ENCODE measurements at places on chromosomes 1 and 21. TPM values are rescaled to one million over a fixed set of nuclear protein-coding genes. Genes with fewer than 3 reads are reported as not detected.

Gene ERICH3
- total RNA-seq: not detected

Gene KRTAP21-2
- not detected for total RNA-seq

Gene AGT
- total RNA-seq: 0.12 TPM

DNA sequence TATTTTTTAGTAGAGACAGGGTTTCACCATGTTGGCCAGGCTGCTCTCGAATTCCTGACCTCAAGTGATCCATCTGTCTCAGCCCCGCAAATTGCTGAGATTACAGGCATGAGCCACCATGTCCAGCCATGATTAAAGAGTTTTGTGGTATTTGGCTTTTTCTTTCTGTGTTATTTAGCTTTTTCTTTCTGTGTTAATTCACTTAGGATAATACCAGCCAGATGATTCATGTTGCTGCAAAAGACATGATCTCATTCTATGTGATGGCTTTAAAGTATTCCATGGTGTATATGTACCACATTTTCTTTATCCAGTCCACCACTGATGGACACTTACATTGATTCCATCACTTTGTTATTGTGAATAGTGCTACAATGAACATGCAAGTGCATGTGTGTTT is 1135.2 kb downstream of the AMY1C start:
- H3K36me3 ChIP-seq: no peaks in the 10 kb centered on the region
- H3K4me3 ChIP-seq: no peak overlapping the region
- no peaks in the 10 kb centered on the region for H3K4me1 ChIP-seq
- no peak overlapping the region for H3K27ac ChIP-seq
- H3K27me3 ChIP-seq: no peaks in the 10 kb centered on the region

DNA sequence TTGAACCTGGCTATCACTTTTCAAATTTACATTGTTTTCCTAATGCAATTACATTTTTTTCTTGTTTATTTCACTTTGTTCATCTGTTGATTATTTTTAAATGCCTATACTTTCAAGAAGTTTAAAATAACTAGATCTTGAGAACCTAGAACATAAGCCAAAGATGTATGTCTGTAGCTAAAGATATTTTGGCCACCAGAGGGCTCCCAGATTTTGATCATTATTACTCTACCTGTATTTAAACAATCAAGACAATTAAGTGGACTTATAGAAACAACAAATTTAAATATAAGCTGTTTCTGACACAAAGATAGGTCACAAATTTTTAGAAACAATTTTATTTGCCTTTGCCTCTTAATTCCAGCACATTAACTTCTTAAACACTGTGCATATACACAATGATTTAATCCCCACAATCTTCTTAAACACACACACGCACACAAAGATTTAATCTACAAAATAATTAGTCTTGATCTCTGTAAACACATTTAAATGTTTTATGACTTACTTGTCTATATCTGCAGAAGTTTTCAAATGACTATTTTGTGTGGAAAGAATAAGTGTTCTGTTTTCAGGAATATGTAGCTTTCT is 380.0 kb downstream of the DSCAM start:
- DNase-seq: peak; percentile 23
- H3K4me1 ChIP-seq: peaks cover 22% of the 10 kb centered on the region
- H3K4me3 ChIP-seq: no peak overlapping the region
- no peaks in the 10 kb centered on the region for H3K36me3 ChIP-seq

DNA sequence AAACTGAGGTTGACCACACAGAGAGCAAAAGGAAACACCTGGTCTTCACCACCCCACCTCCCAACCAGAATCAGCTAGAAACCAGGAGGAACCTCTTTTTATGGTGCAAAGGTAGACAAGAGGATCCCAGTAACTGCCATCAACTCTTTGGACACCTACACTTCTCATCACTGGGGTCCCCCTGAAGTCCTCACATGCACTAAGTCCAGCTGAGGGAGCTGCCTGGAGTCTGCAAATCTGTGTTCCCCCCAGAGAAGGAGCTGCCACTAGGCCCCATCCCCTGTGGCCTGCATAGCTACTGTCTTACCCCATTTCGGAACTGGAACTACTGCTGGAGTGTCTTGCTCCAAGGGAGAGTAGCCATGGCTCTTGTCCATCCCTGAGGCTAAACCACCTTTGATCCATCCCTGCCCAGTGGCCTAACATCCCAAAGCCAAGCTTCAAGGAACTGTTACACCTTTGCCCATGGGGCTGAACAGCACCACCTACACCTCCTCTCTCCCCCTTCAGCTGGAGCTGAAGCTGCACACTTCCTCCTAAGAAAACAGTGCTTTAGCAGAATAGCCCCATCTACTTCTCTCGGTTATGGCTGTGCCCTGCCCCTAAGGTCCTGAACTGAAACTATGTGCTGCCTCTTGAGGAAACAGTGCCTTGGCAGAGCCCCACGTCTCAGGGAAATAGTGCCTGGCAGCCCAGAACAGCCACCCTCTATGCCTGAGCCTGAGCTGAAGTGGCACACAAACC is 85.4 kb upstream of the CD53 start:
- H3K4me1 ChIP-seq: no peaks in the 10 kb centered on the region
- no peak overlapping the region for H3K4me3 ChIP-seq
- H3K36me3 ChIP-seq: no peaks in the 10 kb centered on the region
- no peak for DNase-seq

DNA sequence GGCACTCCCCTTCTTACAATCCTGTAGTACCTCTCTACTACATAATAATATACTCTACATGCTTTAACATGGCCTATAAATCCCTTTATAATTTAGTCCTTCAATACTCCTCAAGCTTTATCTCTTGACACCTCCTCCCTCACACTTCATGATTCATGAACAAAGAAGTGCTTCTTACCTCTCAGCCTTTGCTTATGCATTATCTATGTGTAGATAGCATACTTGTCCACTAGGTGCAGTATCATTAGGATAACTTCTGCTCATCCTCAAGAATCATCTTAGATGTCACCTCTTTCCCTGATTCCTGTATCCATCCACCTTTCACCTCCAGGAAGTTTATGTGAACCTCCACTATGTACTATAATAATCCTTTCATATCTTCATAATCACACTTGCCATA is 74.4 kb downstream of the COL24A1 start:
- H3K27ac ChIP-seq: no peak overlapping the region
- DNase-seq: no peak
- peaks cover 18% of the 10 kb centered on the region for H3K4me1 ChIP-seq
- no peaks in the 10 kb centered on the region for H3K36me3 ChIP-seq
- H3K27me3 ChIP-seq: peaks cover 2% of the 10 kb centered on the region
- no peak overlapping the region for H3K4me3 ChIP-seq

GRCh38 chr1:111515291-111516004 is 12.0 kb upstream of the ADORA3 start:
- no peaks in the 10 kb centered on the region for H3K36me3 ChIP-seq
- peak overlapping the region; percentile 83 for H3K4me3 ChIP-seq
- peak; percentile 52 for DNase-seq
- H3K27me3 ChIP-seq: peaks cover 2% of the 10 kb centered on the region

DNA sequence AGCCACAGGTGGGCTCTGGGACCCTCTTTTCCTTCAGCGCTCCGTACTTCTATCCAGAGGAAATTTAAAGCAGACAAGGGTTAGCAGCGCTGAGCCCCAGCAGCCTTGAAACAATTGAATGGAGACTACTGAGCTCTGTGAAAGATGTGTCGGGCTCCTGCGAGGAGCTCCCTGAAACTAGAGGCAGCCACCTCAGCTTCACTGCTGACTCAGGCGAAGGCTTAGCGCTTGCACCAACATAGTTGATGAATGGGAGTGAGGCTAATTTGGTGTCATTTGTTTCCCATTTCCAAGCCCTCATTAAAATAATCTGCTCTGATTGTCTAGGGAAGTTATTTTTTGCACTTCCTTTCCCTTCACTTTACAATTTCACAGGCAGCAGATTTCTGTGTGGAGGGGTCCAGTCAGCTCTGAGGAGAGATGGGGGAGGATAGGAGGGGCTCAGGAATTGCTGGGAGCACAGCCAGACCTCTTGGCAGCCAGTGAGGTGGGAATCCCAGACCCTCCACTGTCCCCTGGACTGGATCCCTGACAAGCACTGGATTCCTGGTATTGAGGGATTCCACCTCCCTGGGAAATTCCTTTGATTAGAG is 398.9 kb upstream of the PLXNA2 start:
- H3K27me3 ChIP-seq: peaks cover 5% of the 10 kb centered on the region
- no peak overlapping the region for H3K4me3 ChIP-seq
- DNase-seq: no peak
- no peak overlapping the region for H3K27ac ChIP-seq
- no peaks in the 10 kb centered on the region for H3K4me1 ChIP-seq

DNA sequence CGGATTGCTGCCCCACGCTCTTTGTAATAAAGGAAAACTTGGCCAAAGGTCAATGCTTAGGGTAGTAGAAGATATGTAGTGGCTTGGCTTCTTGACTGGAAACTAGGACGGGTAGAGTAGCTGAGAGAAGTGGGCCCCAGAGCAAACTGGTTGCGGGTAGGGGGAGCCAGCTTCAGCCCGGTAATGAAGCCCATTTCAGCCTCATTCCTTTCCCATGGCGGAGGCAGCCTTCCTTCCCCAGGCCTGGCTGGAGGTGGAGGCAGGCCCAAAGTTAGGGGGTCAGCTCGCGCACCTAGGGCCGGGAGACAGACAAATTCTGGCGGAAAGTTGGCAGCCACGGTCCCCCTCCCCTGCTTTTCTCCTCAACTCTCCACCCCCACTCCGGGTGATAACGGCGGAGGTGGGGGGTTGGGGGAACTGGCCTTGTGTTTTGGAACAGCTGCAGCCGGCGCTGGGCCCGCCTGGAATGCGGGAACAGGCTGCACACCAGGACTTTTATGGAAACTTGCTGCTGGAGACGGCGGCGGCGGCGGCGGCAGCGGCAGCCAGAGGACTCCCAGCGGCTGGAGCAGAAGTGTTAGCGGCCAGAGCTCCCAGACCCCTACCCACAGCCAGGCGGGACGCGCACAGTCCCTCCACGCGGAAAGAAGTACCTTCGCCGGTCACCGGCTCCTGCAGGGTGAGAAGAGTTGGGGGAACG is at the start of gene NEXN:
Gene NEXN, plus strand, starts transcription at position 544 of the 700 bp plus-strand sequence. CDS start 27,483 bp downstream, outside the sequence.
- peak within 1 kb of the TSS; percentile 94 for H3K4me3 ChIP-seq
- peak within 1 kb of the TSS; percentile 95 for H3K27ac ChIP-seq
- H3K27me3 ChIP-seq: peaks cover 2% of the 10 kb centered on the region

- peak; percentile 15 for DNase-seq
- H3K27me3 ChIP-seq: peaks cover 4% of the 10 kb centered on the region
- H3K4me1 ChIP-seq: peaks cover 8% of the 10 kb centered on the region
- H3K27ac ChIP-seq: no peak overlapping the region
- no peak overlapping the region for H3K4me3 ChIP-seq
- H3K36me3 ChIP-seq: no peaks in the 10 kb centered on the region
Measured at GRCh38 chr1:171286032-171286705, 27.8 kb upstream of the FMO4 start.

Measured in HFFc6 (cell line).